Left lobe of liver (tissue), 2 donors: ENCODE measurements at places on chromosomes 3 and 15.

- no peak for DNase-seq
Measured at GRCh38 chr3:30612437-30613132, 6.2 kb downstream of the TGFBR2 start.

DNA sequence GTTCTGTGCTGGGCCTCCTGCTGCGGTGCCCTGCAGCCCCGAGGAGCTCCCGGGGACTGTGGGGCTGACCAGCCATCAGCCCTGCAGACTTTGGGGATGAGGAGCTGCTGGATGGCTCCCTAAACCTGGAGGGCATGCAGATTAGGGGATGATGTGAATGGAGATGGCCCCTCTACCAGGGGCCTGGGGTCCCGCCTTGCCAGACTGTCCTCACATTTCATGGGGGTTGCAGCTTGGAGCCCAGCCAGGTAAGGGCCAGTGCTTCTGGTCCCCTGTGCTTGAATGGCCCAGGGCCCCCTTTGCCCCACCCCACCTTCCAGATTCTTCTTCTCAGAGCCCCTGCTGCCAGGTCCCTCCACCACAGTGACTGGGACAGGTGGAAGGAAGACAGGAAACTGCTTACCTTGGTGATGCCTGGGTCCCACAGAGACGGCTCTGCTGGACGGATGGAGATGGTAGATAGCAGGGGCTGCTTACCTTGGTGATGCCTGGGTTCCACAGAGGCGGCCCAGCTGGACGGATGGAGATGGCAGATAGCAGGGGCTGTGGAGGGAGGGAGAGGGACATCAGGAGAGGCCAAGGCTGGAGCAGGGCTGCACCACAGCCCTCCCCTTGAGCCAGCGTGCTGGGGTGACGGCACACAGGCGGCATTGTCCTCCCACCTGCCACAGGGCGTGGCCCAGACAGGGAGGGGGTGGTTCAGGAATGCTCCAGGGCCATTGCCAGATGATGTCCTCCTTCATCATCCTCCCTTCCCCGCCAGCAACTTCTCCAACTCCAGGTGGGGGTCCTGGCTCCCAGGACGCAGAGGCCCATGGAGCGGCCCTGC, at the start of gene SPTBN5:
Gene SPTBN5, minus strand, starts transcription at position 632 of the 829 bp plus-strand sequence. Its CDS starts 556 bp downstream, at position 76.
- no peak for DNase-seq

GRCh38 chr15:32993285-32993684, 201.2 kb downstream of the FMN1 start:
- no peak for DNase-seq

- DNase-seq = peak; percentile 40
Measured at GRCh38 chr3:46667657-46668056, 25.8 kb downstream of the ALS2CL start.

- no peak for DNase-seq
Measured at GRCh38 chr15:34953851-34954250, 15.7 kb downstream of the AQR start.

DNA sequence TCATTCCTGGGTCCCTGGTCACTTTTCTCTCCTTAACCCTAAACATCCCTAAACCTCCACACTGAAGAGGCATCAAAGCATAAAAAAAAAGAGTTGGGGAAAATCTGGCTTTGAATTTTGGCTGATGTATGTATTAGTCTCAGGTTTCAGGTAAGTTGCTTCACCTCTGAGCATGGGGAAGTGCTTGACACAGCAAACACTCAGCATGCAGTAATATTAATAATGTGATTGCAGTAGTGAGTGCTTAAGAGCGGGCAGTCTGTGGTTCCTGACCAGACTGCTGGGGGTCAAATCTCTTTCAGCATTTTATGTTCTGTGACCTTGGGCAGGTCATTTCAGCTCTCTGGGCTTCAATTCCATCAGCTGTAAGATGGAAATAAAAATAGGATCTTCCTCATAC, 467.9 kb downstream of the SOX2 start:
- DNase-seq = no peak
